Fibroblast of skin of left quadriceps (primary cell): ENCODE measurements at places on chromosomes 16 and 17.

DNA sequence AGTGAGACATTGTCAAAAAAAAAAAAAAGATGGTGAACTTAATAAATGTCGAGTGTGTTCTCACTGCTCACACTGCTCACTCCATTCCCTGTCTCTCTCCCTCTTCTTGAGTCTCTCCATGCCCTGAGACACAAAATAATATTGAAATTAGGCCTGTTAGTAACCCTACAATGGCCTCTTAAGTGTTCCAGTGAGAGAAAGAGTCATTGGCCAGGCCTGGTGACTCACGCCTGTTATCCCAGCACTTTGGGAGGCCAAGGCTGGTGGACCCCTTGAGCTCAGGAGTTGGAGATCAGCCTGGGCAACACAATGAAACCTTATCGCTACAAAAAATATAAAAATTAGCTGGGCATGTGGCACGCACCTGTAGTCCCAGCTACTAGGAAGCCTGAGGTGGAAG, 16.2 kb upstream of the CSF3 start:
- no peak for DNase-seq

GRCh38 chr16:52491216-52491615, 55.7 kb downstream of the TOX3 start:
- no peak for DNase-seq

GRCh38 chr16:81445143-81445961, 744 bp downstream of the CMIP start:
- DNase-seq, result no peak

GRCh38 chr16:75575958-75576357, 9.8 kb downstream of the GABARAPL2 start:
- DNase-seq, result no peak

DNA sequence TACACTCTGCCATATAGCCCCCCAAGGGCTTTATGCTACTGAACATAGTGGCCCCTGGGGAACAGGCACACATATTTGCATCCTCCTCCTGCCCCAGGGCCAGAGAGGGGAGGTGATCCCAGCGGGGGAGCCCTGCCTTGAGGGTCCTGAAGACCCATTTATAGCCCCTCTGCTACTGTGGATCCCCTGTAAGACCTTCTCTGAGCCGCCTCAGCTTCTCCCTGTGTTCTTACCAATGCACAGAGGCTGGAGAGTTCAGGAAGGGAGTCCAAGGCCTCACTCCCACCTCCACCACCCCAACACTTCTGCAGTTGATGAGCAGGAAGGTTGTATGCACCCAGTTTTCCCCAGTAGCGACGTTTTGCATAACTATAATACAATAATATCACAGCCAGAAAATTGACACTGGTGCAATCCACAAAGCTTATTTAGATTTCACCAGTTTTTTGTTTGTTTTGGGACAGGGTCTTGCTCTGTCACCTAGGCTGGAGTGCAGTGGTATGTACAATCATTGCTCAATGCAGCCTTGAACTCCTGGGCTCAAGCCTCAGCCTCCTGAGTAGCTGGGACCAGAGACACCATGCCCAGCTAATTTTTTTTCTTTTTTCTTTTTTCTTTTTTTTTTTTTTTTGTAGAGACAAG, 1.3 kb upstream of the FAM83G start:
- DNase-seq, result no peak

GRCh38 chr16:83887080-83887479, 11.8 kb upstream of the MLYCD start:
- no peak for DNase-seq

GRCh38 chr16:26155221-26155620, 463.5 kb downstream of the HS3ST4 start:
- DNase-seq, result no peak

DNA sequence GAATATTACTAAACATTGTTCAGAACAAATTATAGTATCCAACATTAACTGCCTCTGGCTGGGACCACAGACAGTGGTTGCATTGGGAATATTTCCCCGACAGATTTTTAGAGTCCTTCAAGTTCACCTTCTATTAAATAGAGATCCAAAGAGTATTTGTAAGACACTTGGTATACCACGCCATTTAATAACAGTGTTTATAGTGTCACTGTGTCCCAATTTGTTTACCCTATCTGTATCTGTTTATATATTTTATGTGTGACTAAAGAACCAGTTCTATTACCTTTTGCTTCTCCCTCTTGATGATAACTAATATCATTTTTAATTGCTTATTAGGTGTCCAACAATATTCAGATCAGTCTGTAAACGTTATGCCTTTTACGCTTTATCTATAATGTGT, 191.3 kb upstream of the IRX5 start:
- DNase-seq, result no peak

GRCh38 chr16:1494129-1494640, 1.0 kb downstream of the TELO2 start:
- DNase-seq, result peak; percentile 20

DNA sequence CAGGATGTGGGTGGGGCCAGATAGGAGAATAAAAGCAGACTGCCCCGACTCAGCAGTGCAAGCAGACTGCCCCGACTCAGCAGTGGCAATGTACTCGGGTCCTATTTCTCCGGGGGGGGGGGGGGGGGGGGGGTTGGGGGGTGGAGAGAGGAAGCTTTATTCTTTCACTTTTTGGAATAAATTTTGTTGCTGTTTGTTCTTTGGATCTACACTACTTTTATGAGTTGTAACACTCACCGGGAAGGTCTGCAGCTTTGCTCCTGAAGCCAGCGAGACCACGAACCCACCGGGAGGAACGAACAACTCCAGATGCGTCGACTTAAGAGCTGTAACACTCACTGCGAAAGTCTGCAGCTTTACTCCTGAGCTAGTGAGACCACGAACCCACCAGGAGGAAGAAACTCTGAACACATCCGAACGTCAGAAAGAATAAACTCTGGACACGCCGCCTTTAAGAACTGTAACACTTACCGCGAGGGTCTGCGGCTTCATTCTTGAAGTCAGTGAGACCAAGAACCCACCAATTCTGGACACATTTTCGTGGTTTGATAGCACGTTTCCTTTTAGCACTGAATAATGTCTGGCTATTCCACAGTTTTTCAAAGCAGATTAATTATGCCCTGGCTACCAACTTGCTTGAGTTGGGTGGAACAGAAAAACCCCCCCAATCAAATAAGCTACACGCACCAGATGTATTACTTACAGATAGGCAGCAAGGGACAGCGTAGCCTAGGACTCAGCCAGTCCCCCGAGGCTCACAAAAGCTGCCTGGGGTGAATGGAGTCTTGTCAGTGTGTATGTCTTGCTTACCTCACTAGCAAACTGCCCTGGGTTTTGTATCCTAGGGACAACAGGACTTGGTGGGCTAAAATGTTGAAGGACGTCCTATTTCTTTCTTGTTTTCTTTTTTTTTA, 11.9 kb downstream of the FZD2 start:
- DNase-seq, result peak; percentile 43

- peak; percentile 38 for DNase-seq
Measured at GRCh38 chr17:47076171-47076570, 97.1 kb upstream of the RPRML start.

DNA sequence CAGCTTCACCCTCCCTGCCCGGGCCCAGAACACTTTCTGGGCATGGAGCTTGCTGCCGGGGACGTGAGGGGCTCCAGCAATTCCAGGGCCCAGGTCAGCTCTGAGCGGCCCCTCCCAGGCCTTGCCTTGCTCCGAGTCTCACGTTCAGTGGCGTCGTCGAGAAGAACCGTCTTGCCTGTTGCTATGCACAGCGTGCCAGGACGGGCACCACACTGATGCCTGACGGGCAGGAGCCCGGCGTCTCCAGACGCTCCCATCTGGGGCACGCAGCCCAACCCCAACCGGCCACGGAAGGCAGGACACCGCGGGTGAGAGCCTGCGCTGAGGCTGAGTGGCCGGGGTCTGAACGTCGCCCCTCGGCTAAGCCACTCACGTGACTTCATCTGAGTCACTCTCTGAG, 27.1 kb downstream of the TIMM22 start:
- no peak for DNase-seq

DNA sequence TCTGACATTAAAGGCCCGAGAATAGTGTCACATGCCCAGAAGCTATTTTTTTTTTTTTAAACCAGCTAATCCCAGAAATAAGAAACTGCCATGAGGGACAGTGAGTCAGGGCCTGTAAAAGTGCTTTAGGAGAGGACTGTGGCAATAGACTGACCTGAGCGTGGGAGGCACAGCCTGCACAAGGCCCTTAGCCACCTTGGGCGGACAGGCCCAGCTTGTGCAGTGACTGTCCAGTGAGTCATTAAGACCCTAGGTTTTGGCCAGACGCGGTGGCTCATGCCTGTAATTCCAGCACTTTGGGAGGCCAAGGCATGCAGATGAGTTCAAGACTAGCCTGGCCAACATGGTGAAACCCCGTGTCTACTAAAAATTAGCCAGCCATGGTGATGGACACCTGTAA, 343.0 kb upstream of the ZFHX3 start:
- DNase-seq, result no peak

- peak; percentile 42 for DNase-seq
Measured at GRCh38 chr16:89711601-89712273, 9.0 kb downstream of the VPS9D1 start.

DNA sequence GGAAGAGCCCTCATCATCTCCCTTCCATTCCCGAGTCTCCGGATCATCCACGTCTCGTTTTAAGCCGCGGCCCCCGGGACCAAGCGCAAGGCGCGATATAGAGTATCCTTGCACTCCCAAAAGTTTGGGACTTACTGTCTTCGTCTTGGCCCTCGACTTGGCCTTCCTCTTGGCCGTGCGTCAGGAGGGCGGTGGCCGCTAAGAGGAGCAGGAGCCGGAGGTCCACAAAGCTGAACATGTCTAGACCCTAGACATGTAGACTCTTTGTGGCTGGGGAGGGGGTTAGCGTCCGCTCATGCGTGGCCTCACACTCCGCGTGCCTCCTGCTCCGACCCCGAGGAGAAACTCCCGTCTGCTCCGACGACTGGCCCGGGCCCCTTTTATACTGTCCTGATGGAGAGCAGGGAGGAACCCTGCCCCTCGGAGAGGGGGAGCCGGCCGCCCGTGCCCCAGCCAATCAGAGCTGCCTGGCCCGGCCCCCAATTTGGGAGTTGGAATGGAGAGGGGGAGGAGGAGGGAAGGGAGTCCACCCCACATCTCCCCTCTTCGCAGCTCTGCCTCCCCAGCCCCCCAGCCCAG, at the start of gene COL1A1:
COL1A1 (minus strand) TSS at position 356 of the 579 bp plus-strand sequence; CDS start at position 238, 118 bp downstream.
- DNase-seq, result peak; percentile 94

- peak; percentile 85 for DNase-seq
Measured at GRCh38 chr17:48055531-48056245, 7.5 kb downstream of the NFE2L1 start.

GRCh38 chr17:45931677-45932076, 37.3 kb downstream of the MAPT start:
- DNase-seq, result no peak

GRCh38 chr17:27523712-27524111, 67.5 kb downstream of the KSR1 start:
- DNase-seq, result no peak

GRCh38 chr16:67425061-67425460, 5.9 kb upstream of the HSD11B2 start:
- DNase-seq, result peak; percentile 81

DNA sequence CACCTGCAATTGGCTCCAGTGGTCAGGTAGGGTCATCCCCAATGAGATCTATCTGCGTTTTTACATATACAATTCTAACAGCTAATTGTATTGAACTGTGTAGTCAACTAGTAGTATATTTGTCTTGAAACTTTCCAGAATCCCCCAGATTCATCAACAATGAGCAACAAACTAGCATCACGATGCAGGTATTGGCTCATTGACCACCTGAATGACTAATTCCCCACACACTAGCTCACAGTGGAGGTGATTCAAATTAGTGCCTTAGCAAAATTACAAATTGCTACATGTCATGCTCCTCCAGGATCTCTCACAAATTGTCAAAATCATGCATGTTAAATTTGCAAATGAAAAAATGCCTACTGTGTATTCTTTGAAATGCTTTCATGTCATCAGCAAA, 62.8 kb upstream of the MPHOSPH6 start:
- DNase-seq, result no peak

- no peak for DNase-seq
Measured at GRCh38 chr17:36742267-36743000, 141.1 kb downstream of the MRM1 start.

GRCh38 chr17:59400858-59401257, 69.4 kb downstream of the YPEL2 start:
- no peak for DNase-seq

- no peak for DNase-seq
Measured at GRCh38 chr17:60248618-60249289, 99.0 kb downstream of the CA4 start.

- no peak for DNase-seq
Measured at GRCh38 chr17:12990041-12990808, 27.6 kb downstream of the ELAC2 start.

DNA sequence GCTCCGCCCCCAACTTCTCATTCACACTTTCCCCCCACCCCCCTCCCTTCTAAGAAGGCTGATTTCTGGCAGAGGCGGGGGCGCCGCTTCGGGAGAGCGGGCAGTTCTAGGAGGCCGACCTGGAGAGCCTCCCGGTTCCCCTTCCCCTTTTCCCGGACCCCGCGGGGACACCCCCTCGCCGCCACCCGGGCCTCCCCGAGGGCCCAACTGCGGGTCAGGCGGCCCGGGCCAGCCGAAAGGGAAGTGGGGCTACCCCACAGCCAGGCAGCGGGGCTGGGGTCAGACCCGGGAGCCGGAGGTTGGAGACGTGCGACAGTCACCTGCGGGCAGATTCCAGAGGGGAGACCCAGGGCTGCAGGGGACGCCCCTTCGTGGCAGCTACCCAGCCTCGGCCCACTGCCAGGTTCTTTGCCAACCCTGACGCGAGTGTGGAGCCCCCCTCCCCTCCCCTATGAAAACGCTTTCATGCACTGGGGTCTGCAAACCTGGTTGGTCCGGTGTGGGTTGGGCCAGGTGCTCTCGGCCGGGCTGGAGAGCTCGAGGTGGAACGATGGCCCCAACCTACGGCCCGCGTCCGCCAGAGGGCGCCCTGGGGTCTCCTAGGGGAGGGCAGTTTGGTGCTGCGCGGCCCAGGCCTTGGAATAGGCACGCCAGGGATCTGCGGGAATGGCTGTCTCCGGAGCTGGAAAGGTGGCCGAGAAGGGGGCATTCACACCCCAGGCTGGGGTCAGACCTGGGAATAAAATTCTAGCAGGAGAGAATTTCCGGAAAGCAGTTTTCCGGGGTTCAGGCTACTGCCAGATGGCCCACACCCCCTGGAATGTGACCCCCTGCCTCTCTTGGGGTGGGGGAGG, 721 bp upstream of the SOCS3 start:
- peak; percentile 72 for DNase-seq

DNA sequence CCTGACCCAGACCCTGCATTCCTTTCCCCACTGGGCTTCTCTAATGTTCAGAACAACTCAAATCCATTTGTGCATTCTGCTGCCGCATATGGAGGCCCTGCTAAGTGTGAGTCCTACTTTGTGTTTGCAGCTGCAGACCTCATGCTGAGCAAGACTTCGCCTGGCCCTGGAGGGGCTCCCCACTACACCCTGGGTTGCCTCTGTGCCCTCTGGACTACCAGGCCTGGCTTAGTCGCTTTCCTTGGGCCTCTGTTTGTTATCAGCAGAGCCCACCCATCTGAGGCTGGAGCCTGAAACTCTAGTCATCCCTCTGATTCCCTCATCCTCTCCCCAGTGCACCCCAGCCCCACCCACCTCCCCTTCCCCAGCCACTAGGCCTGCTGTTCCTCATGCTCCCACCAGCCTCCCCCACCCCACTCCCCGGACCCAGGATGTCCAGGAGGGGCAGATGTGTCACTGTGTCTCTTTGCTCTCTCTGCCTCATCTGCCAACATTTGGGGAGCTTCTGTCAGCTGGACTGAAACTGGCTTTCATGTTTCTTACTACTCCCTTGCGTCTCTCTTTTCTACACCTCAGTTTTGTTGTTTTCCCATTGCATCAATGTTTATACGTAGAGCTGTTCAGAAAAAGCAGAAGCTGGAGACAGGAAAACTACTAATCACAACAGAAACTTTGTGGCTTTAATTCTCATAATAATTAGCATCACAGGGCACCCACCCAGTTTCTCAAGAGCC, 17.9 kb upstream of the CD300E start:
- no peak for DNase-seq
